ENCODE measurements at places on chromosomes 5 and 9.

- no peak for DNase-seq
Measured at GRCh38 chr5:128287740-128288139, 204.2 kb downstream of the SLC12A2 start.

GRCh38 chr5:10441992-10442435 is 335 bp downstream of the ROPN1L start:
- no peak for DNase-seq

- DNase-seq = no peak
Measured at GRCh38 chr9:99947395-99947794, 40.9 kb downstream of the STX17 start.

DNA sequence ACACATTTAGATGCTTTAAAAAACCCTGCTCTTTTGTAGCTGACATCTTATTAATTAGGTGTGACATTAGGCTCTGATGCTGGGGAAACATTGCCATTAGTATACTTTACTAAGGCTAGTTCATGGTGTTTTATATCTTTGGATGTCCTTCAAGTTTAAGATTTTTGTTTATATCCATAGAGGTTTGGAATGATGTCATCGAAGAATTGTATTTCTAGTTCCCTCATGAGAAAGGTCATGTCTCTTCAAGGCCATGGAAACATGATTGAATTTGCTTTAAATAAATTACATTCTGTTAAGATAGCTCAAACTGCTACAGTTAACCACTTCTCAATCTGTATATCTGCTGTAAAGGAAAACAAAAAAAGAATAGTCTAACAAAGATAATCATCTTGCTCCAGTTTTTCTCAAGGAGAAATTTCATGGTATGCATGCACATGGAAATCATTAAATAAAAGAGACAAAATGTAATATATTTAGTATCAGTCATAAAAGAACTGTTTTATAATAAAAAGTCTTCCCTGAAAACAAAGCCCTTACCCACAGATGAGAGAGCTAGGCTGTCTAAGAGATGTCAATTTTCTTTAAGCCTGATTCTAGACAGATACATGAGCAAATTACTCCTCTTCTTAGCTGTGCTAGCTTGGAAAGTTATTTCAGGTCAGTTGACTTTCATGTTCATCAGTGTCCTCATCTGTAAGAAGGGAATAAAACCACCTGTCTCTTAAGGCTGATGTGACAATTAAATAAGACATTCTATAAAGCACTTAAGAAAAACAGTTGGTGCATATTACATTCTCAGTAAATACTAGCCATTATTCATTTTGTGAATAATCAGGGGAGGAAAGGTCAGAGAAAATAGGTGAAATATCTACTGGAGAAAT is 25.0 kb upstream of the STARD4 start:
- no peak for DNase-seq

DNA sequence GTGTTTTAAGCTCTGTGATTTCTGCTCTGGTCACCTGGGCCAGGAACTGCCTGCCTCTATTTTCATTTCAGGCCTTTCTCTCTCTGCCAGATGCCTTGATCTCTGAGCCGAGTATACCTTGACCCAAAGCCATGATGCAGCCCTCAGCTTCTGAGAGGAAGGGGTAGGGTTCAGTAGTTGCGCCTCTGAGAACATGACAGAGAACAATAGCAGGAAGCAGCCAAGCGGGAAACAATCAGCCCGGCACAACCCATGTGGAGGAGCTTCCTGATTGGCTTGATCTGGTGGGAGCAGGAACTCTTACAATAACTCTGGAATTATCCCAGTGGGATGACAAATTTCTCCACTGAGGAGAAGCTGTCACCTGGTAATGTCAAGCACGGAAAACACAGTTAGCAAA is 127.4 kb downstream of the PALM2AKAP2 start:
- DNase-seq = no peak

- no peak for DNase-seq
Measured at GRCh38 chr5:1515921-1516571, 7.7 kb downstream of the LPCAT1 start.

- DNase-seq = no peak
Measured at GRCh38 chr5:108638021-108638420, 109.7 kb upstream of the FER start.

DNA sequence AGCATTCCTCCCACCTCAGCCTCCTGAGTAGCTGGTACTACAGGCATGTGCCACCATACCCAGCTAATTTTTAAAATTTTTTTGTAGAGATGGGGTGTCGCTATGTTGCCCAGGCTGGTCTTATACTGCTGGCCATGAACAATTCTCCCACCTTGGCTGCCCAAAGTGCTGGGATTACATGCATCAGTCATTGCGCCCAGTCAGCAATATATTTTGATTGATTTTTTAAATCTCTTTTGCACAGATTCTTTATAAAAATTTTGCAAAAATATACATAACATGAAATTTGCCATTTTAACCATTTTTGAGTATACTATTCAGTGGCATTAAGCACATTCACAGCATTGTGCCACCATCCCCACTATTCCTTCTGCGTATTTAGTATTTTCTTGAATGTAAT is 94.0 kb downstream of the INVS start:
- no peak for DNase-seq

DNA sequence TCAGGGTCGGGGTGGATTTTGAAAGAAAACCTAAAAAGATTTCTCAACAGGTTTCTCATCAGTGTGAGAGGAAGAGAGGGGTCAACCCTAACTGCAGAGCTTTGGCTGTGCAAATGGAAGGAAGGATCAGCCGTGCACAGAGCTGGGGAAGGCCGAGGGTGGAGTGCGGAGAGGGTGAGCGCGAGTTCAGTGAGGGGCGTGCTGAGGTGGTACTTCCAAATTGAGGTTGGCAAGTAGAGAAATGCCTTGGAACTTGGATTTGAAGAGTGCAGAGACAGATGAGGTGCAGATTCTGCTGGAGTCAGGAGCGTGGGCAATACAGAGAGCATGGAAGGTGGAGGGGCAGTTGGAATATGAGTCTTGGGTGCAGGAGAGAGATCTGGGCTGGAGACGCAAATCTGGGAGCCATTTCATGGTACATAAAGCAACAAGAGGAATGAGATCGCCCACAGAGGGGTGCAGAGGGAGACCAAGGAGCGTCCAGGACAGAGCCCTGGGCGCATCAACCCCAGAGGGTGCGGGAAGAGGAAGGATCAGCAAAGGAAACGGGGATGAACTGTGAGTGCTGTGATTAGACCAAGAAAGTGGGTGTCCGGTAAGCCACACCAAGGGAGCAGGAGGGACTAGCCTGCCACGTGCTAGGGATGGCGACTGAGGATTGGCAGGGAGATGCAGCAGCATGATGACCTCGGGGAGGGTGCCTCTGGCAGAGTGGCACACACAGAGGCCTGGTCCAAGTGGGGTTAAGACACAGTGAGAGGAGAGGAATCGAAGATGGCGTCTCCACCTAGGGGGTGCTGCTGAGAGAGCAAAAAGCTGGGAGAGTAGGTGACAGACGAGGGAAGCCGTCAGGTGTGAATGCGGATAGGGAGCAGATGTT is 105.8 kb downstream of the ADAMTS2 start:
- no peak for DNase-seq

DNA sequence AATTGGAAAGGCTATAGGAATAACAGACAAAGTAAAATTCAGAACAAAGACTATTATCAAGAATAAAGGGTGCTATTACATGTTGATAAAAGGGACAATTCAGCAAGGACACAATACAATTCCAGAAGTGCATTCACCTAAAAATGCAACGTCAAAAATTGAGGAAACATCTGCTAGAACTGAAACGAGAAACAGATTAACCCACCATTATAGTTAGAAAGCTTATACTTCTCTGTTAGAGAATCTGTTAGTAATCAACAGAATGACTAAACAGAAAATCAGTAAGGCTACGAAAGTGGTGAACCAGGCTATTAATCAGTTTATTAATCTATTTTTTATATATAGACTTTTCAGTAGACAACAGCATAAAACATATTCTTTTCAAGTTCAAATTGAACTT is 14.8 kb downstream of the FCN1 start:
- DNase-seq = no peak

DNA sequence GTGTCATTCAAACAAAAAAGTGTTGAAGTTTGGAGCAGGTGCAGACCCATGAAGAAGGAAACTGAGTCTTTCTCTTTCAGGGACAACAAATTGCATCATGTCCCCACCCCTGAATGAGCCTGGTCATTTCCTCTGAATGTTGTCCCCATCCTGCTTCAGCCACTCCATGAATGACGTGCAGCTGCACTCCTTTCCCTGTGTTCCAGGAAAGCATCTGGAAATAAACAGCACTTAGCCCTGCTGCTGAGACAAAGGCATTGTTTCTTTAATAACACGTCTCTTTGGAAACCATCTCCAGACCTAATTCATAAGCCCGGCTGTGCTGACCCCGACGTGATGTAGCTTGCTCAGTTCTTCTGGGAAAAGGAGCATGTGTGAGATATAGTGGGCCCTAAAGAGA is 682.3 kb downstream of the BRINP1 start:
- DNase-seq = no peak

DNA sequence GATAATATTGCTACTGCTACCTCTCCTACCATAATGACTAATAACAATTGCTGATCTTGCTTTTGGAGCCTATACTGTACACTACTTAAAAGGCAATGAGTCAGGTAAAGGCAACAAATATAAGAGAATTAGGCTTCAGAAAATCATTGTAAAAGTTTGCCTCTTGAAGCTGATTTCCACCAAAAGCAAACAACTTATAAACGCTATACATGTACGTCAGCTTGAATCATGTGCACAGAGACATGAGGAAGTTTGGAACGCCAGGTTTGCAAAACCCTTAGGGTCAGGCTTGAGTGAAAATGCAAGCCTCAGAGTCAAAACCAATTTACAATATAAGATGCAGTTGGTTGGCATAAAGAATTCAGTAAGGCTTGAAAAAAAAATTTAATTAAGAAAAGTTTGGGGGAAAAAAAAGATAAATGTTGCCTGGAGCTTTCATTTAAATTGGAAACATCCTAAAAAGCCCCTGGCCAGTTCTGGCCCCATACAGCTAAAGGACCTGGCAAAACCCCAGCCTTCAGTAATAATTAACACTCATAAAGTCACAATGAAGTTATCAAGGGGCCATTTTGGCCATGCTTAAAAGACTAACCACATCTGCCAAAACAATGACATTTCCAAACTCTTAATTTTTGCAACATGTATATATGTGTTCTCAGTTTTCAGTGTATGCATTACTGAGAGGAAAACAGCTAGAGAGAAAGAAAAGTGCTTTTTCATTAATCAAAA is 181.0 kb upstream of the NFIL3 start:
- DNase-seq = no peak

DNA sequence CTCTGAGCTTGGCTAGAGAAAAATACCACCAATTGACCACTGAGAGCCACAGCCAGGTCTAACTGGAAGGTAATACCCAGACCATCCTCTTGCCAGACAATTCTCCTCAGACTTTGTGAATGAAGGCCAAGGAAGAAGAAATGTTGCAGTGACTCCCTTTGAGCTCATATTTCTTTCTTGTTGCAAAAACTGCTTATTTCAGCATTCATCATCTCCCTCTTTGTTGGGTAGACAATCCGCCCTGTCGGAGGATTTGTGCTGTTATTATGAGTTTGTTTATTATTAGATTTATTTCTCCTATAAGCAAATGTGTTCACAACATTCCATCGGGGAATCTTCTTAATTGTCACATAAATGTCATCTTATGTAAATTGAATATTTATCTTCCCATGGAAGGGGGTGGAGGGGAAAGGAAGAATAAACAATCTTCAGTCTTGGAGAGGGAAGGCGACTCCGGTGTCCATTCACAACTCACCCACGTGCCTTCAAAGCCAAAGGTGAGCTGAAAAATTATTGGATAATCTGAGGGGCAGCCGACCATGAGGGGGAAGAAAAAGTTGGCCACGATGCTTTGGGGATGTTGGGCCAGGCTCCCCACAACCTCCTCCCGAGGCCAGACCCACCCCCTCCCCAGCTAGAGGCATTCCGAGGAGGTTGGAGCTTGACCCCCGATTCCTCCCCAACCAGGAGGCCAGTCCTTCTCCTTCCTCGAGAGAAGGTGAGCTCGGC is 1.8 kb upstream of the JADE2 start:
- no peak for DNase-seq
